ENCODE measurements at places on chromosomes 4 and X.

DNA sequence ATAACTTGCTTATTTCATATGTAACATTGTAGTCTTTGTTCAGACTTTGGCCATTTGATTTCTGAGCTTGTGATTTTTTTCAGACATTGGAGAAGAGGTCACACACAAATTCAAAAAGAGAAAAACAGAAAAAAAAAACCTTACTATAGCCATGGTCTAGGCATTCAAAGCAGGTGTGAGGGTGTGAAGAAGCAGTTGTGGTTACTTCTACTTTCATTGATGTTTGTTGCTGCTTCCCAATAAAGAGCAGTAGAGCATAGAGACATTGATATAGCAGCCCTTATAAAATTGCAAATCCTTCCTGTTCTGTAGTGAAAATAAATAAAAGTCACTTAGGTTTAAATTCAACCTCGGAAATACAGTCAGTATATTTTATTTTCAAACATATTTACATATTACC, 671.6 kb downstream of the GRXCR1 start:
- no peak for DNase-seq

GRCh38 chr4:185589067-185589836, 53.9 kb upstream of the PDLIM3 start:
- no peak for DNase-seq

DNA sequence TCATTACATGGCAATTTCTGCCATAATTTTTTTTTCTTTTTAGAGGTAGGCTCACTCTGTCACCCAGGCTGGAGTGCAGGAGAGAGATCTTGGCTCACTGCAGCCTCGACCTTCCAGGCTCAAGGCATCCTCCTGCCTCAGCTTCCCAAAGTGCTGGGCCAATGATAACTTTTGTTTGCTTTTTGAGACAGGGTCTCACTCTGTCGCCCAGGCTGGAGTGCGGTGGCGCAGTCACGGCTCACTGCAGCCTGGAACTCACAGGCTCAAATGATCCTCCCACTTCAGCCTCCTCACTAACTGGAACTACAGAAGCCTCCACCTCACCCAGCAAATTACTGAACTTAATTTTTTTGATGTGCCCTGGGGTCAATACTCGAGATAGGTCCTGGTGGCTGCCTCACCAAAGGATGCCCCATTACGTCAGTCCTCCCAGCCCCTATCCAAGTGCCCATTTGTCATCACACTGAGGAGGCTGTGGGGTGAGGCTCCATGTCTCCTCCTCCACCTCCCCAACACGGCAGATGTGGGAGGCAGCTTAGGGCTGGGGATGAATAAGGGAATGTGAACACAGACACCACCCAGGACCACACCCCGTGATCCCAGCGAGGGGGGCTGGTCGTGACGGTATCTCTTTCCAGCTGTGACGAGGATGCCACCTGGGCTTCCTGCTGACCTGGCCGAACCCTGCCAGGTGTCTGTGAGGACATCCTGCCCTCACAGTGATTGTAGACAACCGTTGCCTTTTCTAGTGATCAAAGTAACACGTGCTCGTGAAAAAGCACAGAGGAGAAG, 12.4 kb upstream of the NKX1-1 start:
- DNase-seq = no peak

DNA sequence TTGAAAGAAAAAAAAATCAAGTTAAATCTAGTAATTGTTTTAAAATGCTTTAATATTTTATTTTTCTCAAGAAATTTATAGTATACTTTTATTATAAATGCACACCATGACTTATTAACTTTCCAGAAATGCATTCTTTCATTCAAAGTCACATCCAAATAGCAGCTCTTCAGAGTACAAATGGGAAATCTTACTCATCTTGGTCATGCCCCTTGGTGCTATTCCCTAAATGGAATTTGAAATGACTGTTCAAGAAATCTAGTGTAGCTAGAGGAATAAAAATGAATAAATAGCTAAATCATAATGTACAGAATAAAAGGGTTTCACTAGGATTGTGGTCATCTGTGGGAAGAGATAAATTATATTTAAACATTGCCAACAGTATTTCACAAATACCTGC, 1139.7 kb downstream of the PCDH18 start:
- no peak for DNase-seq

GRCh38 chrX:153061732-153062131, 5.5 kb downstream of the PNMA3 start:
- no peak for DNase-seq

DNA sequence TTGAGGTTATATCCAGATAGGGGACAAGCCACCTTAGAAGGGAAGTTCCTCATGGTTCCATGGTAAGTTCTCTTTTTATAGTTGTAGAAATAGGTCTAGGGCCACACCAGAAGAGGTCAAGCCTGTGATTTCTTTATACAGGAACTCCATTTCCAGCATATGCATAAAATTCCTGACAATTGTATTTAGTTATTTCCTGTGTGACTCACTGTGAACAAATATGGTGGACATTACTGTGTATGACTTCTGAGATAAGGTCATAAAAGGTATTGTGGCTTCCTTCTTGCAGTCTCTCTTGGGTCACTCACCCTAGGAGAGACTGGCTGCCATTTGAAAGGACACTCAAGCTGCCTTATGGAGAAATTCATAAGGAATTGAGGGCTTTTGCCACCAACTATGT, 2.2 kb upstream of the C4orf36 start:
- DNase-seq = no peak

DNA sequence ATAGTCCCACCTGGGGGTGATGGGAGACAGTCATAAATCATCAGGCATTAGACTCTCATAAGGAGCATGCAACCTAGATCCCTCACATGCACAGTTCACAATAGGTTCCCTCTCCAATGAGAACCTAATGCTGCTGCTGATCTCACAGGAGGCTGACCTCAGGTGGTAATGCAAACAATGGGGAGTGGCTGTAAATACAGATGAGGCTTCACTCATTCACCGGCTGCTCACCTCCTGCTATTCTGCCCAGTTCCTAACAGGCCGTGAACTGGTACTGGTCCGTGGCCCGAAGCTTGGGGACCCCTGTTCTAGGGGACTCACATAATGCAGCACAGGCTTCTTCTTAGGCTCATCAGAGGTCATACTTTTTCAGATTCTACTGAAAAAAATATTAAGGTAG, 625.9 kb upstream of the AGA start:
- DNase-seq = no peak

- no peak for DNase-seq
Observed at GRCh38 chr4:89298155-89298554, 9.4 kb downstream of the GPRIN3 start.

All from activated CD8-positive, alpha-beta memory T cell treated with anti-CD3 and anti-CD28 coated beads for 1 hour (primary cell).